ENCODE measurements at places on chromosomes 11 and 22.
A peak's percentile ranks its signal among the peaks of the same experiment; 100 is the strongest.

- DNase-seq = no peak
These were observed 65.9 kb upstream of the BIRC3 start for GRCh38 chr11:102251423-102251822.

DNA sequence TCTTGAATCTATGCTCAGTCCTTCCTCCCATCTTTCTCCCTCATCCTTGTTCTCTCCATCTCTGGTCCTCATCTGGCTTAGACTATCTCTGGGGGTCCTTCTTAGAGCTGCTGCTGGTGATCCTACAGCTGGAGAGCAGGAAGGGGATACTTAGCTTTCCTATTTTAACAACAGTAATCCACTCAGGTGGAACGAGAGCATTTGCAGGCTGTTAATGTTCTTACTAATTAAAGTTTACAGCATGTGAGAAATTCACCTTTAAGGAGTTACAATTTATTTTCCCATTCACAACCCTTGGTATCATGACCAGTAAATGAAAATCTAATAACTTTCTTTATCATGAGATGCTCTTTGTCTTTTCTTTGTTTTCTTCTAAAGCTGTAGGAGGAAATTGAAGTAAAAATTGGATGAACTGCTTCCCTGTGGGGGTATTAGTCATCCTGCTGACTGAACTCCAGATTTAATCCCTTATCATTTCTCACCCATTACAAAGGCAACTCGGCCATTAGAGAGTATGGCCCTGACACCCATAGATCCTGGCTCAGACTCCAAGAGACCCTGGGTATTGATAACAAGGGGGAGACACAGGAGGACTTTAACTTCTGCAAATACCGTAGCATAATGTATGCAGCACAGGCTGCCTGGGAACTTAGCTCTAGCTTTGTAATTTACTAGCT, 37.6 kb upstream of the MTNR1B start:
- DNase-seq = no peak

- no peak for DNase-seq
These were observed at the start of gene TEX54 for GRCh38 chr11:62832336-62833234. TEX54 (minus strand) TSS chr11:62832841.

DNA sequence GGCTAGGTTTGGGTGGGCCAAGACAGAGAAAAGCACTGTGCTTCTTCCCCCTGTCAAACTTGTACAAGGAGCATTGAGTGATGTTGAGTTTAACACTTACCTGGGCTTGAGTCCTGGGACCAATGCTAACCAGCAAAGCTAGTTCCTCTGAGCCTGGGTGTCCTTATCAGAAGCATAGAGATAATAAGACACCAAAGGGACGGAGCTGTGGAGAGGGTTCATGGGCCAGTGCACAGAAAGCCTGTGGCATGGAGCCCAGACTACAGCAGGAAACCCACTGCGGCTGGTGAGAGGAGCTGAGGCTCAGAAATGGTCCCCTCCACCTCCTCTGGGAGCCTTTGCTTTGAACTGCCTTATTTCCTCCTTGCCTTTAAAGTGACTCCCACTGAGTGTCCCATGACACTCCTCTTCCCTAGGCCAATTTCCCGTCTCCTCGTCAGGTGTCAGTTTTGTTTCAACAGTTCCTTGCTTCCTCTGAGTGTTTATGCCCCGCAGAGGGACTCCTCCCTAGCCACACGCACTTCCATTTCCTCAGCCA, 9.4 kb downstream of the SLCO2B1 start:
- no peak for DNase-seq

GRCh38 chr11:41714101-41714500, 254.6 kb upstream of the LRRC4C start:
- DNase-seq = no peak

GRCh38 chr11:41307296-41308080, 152.0 kb downstream of the LRRC4C start:
- no peak for DNase-seq

DNA sequence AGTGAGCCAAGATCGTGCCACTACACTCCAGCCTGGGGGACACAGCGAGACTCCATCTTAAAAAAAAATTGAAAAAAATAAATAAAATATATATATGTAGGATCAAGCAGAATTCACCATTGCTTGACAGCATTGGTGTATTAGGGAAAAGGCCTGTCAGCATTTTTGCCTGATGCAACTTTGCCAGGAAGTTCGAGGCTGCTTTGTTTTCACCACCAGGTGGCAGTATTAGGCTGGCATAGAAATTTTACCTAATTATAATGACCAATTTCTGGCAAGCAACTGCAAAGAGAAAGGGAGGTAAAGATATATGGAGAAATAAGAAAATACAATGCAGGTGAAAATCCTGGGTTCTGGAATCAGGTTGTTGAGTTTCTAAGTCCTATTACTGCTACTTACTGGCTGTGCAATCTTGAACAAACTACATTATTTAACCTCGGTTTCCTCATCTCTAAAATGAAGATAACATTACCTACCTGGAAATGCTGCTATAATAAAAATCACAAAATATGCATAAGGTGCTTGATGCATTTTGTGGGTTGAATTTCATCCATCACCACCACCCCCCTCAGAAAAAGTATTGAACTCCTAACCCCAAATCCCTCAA, 24.7 kb downstream of the LAYN start:
- DNase-seq = peak; percentile 56

DNA sequence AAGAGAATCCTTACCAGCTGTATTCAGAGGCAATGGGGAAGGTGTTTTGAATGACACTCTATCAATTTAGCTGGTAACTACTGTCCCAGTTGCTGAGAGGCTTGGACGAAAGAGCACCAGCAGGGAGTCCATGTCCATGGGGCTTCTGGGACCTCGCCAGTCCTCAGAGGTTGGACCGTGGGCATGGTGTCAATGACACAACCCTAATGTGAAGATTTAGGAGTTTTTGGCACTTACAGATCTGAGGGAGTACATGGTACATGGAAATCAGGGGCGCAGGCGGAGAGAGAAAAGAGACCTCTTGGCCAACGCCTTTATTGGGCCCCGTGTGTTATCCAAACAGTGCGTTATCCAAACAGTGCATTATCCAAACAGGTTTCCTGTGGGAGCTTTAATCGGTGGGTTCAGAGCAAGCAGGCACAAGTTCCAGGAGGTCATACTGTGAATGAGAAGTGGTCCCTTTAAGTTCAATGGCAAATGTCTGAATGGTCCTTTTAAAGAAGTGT, 169.1 kb upstream of the B3GAT1 start:
- no peak for DNase-seq

- DNase-seq = no peak
These were observed 3.1 kb upstream of the CERK start for GRCh38 chr22:46740910-46741780.

DNA sequence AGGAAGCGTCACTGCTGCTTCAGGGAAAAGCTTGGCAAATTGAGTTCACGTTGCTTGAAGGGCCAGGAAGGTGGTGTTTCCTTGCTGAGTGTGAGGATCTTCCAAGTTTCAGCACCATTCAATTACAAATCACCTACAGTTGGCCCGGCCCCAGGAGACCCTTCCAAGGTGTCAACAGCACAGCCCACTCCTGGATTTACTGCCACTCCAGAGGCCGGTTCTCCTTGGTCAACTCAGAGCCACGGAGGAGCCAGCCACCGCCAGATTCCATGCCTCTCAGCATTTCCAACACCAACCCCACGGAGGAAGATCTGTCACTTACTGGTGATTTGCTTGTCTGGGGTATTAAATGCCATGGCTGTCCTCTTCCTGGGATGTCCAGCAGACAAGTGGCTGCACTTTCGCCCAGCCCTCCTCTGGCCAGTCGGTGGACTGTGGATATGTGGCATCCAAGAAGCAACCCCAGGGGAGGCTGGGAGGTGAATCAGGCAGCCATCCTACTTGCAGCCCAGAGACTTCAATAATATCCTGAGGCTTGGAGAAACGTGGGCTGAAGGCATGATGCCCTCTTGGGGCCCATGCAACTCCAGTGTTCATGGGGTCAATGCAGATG, 74.1 kb upstream of the SHANK2 start:
- DNase-seq = no peak

GRCh38 chr11:2912498-2912897, 16.7 kb downstream of the PHLDA2 start:
- DNase-seq = no peak

GRCh38 chr11:121931748-121932352, 184.2 kb downstream of the BLID start:
- DNase-seq = no peak

GRCh38 chr11:75850787-75851186, 35.8 kb downstream of the UVRAG start:
- DNase-seq = no peak

DNA sequence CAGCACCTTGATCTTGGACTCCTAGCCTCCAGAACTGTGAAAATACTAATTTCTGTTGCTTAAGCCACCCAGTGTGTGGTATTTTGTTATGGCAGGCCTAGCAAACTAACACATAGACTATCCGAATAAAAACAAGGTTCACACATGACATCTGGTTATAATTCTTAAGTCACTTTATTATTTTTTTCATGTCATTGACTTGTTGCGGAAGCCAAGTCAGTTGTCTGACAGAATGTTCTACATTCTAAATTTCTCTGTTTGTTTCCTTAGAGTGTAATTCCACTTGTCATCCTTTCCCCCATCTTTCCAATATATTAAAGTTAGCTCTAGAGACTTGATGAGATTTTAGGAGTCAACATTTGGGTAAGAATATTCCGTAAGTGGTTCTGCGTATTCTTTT, 40.6 kb downstream of the RAB30 start:
- no peak for DNase-seq

GRCh38 chr11:78010755-78011154, 12.3 kb downstream of the KCTD14 start:
- DNase-seq = no peak

DNA sequence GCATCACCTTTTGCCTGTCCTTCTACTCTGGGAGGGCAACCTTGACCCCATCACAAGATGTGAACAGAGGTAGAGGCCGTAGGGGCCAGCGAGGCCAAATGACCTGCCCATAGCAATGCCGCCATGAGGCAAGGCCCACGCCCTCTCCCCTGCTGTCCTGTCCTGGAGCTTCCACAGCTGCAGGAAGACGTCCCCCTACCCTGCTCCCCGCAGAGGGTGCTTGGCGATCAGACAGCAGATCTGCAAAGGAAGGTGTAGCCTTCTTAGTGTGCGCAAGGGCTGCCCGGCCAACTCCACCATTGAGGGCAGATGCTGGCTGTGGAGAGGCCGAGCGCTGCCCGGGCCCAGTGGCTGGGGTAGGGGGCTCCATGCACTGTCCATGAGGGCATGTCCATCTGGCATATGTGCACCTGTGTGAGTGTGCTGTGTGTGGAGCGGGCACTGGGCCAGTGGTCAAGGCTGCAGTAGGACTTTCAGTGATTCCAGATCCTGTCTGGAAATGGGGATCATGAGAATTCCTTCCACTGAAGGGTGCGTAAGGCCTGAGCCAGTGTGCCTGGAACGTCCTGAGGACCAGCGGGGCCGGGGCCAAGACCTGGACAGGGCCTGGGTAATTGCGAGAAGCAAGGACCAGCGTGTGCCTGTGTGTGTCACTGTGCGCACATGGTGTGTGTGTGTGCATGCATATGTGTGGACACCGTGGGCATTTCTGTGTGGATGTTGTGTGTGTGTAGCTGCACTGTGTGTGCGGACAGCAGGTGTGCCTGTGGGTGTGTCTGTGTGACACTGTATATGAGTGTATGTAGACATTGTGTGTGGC, 11.0 kb downstream of the TRPM5 start:
- no peak for DNase-seq

- no peak for DNase-seq
These were observed 27.5 kb upstream of the CABP7 start for GRCh38 chr22:29692327-29692640.

DNA sequence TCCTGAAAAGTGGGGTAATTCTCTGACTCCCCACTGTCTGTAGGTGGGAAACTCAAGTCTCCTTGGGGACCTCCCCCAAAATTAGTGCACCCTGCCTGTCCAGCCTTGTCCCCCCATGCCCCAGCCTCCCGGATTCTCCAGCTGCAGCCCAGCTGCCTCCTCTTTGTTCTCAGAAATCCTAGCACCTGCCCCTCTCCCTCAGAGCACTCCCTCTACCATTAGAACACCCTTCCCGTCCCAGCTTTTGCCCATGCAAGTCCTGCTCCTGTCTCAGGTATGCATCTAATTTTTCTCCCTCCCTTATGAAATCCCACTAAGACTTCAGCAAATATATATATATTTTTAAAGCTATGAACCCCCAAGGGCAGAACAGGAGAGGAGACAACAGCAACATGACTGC, 37.3 kb downstream of the LRFN4 start:
- no peak for DNase-seq

- DNase-seq = no peak
These were observed 20.0 kb downstream of the IRAG1 start for GRCh38 chr11:10673501-10674062.

DNA sequence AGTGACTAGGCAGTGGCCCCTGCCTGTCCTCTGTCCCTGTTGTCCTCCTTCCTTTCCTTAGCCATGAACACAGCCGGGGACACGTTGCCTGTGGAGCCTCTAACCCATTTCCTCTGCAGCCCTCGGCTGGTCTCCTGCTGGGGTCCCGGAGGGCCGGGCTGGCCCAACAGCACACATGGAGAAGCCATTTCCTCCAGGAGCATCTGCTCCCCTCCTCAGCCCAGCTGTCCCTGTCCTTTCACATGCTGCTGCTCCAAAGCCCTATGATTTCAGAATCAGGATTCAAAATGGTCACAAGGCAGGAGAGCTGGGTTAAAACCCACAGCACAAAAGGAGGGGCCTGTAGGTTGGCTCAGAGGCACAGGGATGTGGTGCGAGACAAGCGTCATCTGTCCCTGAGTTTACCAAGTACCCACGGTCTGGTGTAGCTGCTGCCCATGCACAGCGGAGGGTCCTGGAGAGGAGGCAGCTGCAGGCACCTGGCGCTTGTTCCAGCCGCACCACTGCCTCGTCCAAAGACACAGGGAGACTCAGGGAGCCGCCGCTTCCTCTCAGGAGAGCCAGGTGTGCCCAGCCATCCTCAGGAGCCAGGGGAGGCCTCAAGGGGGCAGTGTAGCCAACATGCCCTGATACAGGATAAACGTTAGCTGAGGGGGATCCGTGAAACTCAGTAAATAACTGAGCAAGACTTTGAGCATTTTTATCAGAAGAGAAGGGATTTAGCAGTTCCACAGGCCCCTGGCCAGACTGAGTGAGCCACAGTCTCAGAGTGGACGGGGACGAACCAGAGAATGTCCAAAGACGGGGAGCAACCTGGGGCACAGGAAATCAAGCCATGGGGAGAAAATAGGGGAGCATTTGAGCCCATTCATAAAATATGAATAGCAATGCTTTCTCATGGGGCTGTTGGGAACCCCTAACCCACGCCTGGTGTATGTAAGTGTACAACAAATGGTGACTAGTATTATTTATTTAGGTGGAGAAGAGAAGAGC, 3.9 kb upstream of the VSIG10L2 start:
- DNase-seq = peak; percentile 43
